ENCODE measurements at places on chromosomes 16 and 17. TPM values are rescaled to one million over a fixed set of nuclear protein-coding genes. Genes with fewer than 3 reads are reported as not detected.

GRCh38 chr16:70711211-70712031 is 25.6 kb upstream of the MTSS2 start:
- DNase-seq = no peak

DNA sequence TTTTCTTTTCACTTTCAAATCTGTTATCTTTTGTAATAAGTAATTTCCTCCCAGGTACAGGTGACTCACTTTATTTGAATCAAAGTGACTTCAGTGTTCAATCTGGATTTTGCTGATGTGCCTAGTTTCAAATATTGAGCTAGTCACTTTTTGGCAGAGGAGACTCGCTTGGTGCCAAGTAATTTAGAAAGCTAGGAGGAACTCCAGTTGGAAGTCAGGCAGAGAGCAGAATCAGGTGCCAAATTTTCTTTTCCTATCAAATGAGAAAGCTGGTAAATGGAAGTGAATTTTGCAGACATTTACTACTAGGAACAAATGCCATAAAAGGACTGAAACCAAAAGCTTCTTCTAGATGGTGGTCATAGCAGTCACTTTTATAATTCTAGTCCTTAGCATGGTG is 656.0 kb upstream of the KIF2B start:
- no peak for DNase-seq

GRCh38 chr17:51888816-51889215 is 269.7 kb downstream of the CA10 start:
- no peak for DNase-seq

DNA sequence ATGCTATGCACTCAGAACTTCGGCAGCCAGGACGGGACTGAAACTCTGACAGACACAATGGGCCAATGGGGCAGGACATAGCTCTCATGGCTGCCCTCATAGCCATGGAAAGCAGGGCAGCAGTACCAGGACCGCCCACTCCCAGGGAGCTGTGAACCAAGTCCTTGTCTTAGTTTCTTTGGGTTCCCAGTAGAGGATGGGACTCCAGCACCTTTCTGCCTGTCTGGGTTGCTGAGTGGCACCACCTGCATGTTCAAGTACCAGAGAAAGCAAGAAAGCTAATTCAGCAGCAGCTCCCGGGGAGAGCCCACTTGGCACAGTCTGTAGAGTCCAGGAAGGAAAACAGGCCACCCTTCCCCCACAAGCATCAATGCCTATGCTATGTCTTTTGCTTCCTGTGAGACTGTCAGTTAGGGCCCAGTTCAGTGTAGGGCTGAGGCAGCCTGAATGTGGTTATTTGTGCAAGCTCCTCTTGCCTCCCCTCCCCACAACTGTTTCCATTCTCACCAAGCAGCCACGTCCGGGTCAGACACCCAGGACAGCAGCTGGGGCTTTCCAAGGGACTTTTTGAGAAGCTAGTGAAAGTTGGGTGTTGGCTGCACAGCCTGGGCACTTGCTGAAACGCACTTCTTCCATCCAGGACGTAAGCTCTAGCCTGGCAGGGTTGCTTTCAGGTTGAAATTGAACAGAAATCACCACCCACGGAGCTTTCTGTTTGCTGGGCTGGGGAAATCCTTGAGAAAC is 7.8 kb downstream of the SUPT4H1 start:
- peak; percentile 81 for DNase-seq

DNA sequence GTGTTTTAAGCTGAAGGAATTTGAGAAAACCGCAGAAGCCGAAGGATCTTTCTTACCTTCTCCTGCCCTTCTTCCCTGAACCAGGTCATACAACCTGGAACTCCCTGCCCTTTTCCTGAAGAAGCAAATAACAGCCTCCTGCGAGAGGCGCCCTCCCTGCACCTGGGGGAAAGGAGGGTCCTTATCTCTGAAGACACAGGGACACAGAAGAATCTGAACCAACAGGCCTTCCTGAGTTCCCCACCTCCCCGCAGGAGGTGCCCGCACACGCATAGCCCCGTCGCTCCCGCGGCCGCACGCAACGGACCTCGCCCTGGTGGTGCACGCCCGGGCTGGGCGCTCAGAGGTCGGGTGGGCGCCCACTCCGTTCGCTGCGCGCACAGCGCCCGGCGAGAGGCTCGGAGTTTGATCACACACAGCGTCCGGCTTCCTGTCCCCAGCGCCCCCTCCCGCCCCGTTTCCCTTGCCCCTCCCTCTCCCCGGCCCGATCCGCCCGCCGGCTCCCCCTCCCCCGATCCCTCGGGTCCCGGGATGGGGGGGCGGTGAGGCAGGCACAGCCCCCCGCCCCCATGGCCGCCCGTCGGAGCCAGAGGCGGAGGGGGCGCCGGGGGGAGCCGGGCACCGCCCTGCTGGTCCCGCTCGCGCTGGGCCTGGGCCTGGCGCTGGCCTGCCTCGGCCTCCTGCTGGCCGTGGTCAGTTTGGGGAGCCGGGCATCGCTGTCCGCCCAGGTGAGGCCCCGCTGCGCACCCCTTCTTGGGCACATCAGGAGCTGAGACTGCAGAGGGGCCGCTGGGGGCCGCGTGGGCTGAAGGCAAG is at the start of gene TNFSF12:
Gene TNFSF12 (plus strand): TSS at position 474 of the 816 bp plus-strand sequence. CDS start 96 bp downstream, at position 570.
- peak; percentile 37 for DNase-seq

DNA sequence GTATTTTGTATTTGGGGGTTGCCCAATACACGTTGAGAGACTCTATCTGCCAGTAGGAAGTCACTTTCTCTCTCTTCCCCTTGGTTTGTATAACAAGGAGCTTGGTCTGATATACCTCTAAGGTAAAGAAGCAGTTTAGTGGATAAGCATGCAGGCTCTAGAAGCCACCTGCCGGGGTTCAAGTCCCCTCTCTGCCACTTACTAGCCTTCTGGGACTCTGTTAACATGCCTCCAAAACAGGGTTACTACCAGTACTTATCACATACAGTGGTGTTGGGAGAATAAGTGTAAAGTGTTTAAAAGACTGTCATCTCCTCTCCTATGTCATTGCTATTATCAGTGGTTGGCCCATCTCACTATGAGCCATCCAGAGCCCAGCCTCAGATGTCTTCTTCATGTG is 156.1 kb upstream of the HS3ST3A1 start:
- DNase-seq = no peak

DNA sequence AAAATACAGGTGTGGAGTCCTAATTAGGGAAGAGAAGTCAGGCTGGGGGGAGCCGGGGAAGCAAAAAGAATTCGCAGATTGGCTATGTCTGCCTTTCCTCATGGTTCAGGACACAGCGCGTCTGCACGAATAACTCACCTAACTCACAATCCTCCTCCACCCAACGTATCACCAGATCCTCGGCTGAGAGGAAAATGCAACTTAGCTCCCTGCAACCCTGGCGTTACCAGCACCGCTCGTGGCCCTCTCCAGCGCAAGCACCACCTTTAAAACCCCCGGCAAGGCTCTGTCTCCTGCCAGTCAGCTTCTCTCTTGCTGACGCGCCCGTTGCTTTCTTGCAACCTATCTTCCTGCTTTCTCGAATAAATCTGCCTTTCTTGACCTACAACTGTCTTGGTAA is 49.8 kb upstream of the METRNL start:
- DNase-seq = no peak

- DNase-seq = no peak
These were observed 1.7 kb downstream of the TMEM170A start for GRCh38 chr16:75462806-75463205.

GRCh38 chr17:6567528-6568183 is 11.3 kb upstream of the PITPNM3 start:
- DNase-seq = no peak

The ELMO3 gene
- 5.1 TPM for total RNA-seq

The C1QL1 gene
- total RNA-seq = not detected

The CRHR1 gene
- total RNA-seq = not detected

The SNF8 gene
- total RNA-seq = 173 TPM

The ABCC6 gene
- total RNA-seq = not detected

The ABCC12 gene
- total RNA-seq = not detected

The CIBAR2 gene
- total RNA-seq = not detected

The KRT34 gene
- total RNA-seq = not detected

The CACNG3 gene
- not detected for total RNA-seq

All from activated T-cell treated with anti-CD3 and anti-CD28 coated beads, Interleukin-2, amount 50 U/mL, for 4 hours (primary cell).